GM12878 (cell line): ENCODE measurements at places on chromosomes 2 and 18. TPM values are rescaled to one million over a fixed set of nuclear protein-coding genes. Genes with fewer than 3 reads are reported as not detected.
A peak's percentile ranks its signal among the peaks of the same experiment; 100 is the strongest.

LAMA1 gene
- polyA plus RNA-seq = not detected in 2 replicates

UGT1A8 gene
- polyA plus RNA-seq = not detected in 2 replicates

SDC1 gene
- polyA plus RNA-seq = 33.7 and 33.8 TPM in 2 replicates

NEURL3 gene
- 0.55 and 0.76 TPM in 2 replicates for polyA plus RNA-seq

INHA gene
- polyA plus RNA-seq = not detected in 2 replicates

CDCA7 gene
- polyA plus RNA-seq = 70.6 and 71.3 TPM in 2 replicates

ARL5A gene
- polyA plus RNA-seq = 30.1 and 31.2 TPM in 2 replicates

TGFA gene
- polyA plus RNA-seq = not detected in 2 replicates

INPP4A gene
- polyA plus RNA-seq = 38.8 and 41.1 TPM in 2 replicates

SLC4A3 gene
- not detected in 2 replicates for polyA plus RNA-seq

SEPTIN2 gene
- 315 and 322 TPM in 2 replicates for polyA plus RNA-seq

RAD51AP2 gene
- polyA plus RNA-seq = not detected in 2 replicates

DNA sequence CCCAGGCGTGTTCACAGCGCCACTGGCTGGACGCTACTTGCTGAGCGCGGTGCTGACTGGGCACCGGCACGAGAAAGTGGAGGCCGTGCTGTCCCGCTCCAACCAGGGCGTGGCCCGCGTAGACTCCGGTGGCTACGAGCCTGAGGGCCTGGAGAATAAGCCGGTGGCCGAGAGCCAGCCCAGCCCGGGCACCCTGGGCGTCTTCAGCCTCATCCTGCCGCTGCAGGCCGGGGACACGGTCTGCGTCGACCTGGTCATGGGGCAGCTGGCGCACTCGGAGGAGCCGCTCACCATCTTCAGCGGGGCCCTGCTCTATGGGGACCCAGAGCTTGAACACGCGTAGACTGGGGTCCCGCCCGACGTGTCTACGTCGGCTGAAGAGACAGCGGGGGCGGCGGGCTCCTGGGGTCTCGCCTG lies 891 bp upstream of the KHK start:
- DNase-seq = no peak

GRCh38 chr2:96156926-96157648 lies 11.8 kb upstream of the DUSP2 start:
- peak; percentile 71 for DNase-seq

DNA sequence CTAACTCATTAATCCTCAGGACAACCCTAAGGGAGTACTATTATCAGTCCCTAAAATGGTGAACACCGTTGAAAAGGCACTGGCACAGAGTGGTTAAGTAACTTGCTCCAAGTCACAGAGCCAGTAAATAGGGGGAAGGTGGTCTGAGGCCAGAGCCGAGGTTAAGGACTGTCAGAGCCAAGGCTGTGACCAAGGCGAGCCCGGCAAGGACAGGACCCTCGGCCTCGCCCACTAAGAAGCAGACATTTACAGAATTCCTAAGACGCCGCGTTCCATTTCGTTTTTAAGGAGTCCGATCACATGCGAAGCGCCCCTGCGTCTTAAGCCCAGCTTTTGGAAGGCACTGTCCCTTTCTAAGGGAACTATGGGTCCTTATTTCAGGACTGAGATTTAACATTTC lies 1.1 kb downstream of the PDIA6 start:
- DNase-seq = no peak

DNA sequence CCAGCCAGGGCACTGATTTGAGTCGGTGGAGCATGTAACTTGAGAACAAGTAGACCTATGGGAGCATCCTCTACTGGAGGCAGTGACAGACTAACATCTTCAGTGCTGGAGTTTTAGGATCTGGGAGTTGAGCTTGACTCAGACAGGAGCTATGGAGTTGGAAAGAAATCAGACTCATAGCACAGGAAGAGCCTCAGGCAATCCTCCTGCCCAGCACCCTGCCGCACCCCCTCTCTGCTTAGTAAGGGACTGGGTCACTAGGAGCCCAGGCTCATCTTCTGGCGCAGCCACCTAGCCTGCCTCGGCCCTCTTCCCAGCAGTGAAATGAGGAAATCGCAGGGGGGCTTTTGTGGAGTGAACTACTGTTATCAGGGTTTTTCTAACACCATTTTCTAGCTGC lies 3.6 kb downstream of the ARID5A start:
- DNase-seq = no peak

DNA sequence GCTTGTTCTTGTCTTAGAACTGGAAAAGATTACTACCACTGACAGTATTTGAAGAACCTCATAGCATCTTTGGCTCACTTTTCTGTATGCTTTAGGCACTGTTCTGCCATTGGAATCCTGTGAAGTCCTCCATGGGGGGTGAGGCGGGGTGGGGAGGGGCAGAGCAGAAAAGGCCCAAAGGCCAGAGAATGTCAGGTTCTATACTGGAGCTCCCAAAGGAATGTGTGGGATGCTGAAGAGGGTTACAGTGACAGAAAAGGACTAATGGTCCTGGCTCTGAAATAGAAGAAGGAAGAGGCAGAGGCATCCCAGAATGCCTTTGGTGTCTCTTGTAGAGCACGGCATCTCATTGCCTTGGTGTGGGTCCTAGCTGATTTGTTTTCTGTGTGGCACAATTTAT lies 141.9 kb downstream of the HAUS1 start:
- no peak for DNase-seq

GRCh38 chr18:26052505-26052904 lies 37.9 kb downstream of the SS18 start:
- no peak for DNase-seq

- no peak for DNase-seq
Measured at GRCh38 chr2:55519938-55520885, 694 bp downstream of the CFAP36 start.

DNA sequence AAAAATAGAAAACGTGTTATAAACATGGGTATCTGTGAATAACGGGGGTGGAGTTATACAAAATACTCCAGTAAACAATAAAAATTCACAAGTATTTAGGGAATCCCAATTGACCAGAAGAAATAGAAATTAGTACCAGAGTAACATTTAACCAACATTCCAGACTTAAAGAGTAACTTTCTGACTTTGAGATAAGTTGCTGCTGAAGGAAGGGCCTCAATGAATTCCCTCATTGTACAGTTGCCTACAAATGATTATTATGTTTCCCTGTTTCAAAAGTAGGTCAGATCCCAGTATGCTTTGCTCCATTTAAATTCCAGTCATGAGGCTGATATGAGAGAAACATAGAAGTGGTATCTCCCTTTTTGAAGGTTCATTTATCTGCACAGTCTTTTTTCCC lies 88.3 kb upstream of the KCNH7 start:
- DNase-seq = no peak

DNA sequence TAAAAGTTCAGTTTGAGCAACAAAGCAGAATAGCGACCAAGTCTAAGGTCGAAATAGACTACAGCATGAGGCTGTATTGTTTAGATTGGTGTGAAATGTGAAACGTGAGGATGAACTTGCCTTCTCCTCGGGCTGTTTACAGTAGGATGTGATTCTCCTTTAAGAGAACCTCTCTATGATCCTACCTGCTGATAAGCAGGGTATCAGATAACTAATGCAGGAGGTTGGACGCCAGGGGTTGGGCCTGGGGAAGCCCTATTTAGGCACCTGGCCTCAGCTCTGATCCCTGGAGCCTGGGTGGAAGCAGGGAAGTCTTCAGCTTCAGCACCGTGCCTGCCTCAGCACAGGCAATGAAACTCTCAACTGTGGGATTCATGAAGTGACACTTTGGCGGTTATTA lies 11.4 kb downstream of the CRYGD start:
- no peak for DNase-seq

- DNase-seq = no peak
Measured at GRCh38 chr2:155842103-155842502, 490.4 kb downstream of the NR4A2 start.

GRCh38 chr2:237983922-237984321 lies 17.1 kb downstream of the UBE2F start:
- no peak for DNase-seq

DNA sequence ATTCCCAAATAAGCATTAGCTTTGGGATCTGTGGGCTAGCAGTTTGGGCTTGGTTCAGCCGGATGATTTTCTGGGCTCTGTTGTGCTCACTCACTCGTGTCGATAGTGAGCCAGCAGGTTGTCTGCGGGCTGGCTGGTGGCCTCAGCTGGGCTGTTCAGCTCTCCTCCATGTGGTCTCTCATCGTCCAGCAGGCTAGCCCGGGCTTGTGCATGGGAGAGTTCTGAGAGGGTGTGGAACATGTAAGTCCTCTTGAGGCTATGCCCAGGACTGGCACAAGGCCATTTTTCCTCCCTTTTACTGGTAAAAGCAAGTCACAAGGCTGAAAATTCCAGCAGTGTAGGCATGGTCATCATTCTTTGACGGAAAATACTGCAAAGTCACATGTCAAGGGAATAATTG lies 38.5 kb downstream of the NTSR2 start:
- no peak for DNase-seq

DNA sequence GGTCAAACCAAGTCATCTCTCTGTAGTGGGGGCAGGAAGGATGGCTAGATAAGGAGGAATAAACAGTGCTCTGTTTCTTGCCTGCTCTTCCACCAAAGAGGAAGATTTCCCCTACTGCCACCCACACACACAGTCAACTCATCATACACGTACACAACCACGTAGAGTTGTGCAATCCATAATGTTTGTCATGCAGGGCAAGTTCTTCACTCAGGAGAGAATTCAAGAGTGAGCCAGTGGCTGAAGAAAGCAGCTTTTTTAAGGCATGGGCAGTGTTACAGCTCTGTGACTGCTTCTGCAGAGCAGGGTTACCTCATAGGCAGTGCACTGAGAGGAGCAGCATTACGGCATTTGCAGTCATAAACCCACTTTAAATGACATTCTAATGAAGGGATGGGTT lies 283.0 kb downstream of the RND3 start:
- DNase-seq = no peak

- DNase-seq = no peak
Measured at GRCh38 chr2:287471-287885, 413 bp downstream of the ALKAL2 start.

DNA sequence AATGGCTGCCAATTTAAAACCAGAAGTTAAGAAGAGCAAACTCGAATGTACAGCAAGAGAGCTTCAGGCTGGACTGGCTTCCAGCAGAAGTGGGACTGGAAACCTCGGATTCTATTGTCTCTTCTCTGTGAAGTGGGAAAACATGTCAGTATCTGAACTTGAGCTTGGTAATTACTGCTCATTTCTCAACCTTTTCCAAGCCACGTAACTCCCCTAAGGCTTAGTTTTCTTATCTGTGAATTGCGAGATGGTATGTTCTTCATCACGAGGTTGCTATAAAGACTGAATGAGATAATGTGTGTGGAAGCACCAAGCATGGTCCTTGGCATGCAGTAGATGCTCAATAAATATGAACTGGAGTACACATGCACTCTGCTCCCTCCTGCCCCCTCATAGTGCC lies 259.4 kb upstream of the SPRED2 start:
- no peak for DNase-seq

- no peak for DNase-seq
Measured at GRCh38 chr18:8116341-8117005, 492.8 kb upstream of the RAB12 start.

GRCh38 chr2:10161206-10161931 lies 38.8 kb downstream of the RRM2 start:
- no peak for DNase-seq

DNA sequence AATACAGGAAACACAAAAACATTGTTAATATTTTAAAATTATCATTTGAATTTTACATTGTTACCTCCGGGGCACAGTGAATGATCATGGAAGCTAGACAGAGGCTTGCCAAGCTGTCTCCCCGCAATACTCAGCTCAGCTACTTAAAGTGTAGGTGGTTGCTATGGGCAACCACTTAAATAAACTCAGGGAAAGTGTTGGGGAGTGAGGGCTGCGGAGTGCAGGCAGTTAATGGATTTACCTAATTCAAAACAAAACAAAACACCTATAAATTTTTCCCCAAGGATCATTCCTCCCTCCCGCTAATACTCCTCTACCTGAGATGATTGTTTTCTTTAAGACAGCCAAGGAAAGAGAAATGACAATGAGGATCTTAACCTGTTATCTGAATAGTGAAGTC lies 349.5 kb downstream of the TGIF1 start:
- DNase-seq = no peak

DNA sequence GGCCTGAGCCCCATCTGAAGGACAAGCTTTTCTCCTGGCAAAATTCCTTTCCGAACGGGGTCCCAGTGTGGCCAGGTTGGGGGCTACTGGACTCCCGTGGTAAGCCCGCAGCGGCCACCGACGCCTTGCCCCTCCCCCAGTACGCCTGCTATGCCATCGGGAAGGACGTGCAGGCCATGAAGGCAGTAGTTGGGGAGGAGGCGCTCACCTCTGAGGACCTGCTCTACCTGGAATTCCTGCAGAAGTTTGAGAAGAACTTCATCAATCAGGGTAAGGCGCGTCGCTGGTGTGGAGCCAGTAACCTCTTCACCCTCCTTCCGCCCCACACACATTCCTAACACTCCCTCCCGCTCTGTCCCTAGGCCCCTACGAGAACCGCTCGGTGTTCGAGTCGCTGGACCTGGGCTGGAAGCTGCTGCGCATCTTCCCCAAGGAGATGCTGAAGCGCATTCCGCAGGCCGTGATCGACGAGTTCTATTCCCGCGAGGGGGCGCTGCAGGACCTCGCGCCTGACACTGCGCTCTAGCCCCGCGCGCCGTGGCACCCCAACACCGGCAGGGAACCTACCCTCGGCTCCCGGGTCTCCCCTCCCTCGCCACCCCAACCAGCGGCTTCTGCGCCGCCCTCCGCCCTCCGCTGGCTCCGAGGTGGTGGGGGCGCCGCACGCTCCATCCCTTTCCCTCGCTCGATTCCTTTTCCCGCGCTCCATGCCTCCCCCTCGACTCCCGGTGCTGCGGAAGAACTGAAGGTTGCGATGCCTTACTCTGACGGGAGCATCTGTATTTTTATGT lies 13.6 kb upstream of the ANKRD53 start:
- no peak for DNase-seq

DNA sequence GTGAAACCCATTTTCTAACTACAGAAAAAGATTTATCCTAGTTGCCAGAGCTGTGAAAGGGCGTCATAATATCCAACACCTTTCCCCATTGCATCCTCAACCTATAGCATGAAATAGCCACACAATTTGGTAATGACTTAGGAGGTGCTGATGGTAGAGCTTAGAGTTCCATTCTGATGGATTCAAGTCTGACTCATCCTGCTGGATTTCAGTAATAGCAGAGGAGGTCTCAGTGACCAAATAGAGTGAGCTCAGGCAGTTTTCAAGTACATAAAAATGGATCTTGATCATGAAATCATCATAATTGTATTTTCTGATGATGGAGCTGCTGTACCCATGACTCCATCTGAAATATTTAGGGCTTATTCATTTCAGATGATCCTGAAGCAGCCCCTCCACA lies 270.7 kb upstream of the KLHL29 start:
- no peak for DNase-seq
